ENCODE measurements at places on chromosomes 4 and X.

GRCh38 chrX:149476513-149476912 is 28.6 kb downstream of the IDS start:
- DNase-seq, result no peak

- DNase-seq, result no peak
Observed at GRCh38 chrX:22196149-22196548, 76.6 kb upstream of the CBLL2 start.

GRCh38 chr4:105130945-105131344 is 15.7 kb upstream of the TET2 start:
- no peak for DNase-seq

DNA sequence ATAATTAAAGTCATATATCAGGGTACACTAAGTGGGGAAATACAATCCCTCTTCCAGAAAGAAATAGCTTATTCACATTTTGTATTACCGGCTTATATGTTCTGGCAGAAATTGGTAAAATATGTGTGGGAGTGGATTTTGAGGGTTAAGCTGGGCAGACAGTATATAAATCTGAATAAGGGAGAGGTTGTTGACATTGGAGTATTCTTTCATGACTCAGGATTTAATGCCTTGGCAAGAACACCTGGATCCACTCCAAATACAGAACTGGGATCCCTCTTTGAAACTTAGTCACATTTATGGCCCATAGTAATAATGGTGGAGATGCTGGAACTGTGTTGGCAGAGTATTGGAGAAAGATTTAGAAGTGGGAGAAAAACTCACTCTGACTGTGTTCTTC is 54.3 kb upstream of the TET2 start:
- DNase-seq, result no peak

- DNase-seq, result no peak
Observed at GRCh38 chr4:106454581-106454980, 86.0 kb upstream of the GIMD1 start.

DNA sequence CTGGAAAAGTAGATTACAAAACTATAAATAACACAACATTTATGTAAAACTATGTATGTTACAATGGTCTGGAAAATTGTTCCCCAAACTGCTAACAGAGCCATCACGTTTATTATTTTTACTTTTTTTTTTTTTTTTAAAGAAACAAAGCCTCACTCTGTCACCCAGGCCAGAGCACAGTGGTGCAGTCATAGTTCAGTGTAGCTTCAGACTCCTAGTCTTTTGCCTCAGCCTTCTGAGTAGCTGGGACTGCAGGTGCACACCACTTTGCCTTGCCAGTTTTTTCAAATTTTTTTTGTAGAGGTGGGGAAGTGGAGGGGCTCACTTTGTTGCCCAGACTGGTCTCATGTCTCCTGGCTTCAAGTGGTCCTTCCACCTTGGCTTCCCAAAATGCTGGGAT is 180.1 kb upstream of the SPRY1 start:
- DNase-seq, result no peak

- DNase-seq, result no peak
Observed at GRCh38 chrX:9293903-9294302, 171.0 kb upstream of the TBL1X start.

- no peak for DNase-seq
Observed at GRCh38 chr4:139018501-139018900, 2.9 kb downstream of the NOCT start.

DNA sequence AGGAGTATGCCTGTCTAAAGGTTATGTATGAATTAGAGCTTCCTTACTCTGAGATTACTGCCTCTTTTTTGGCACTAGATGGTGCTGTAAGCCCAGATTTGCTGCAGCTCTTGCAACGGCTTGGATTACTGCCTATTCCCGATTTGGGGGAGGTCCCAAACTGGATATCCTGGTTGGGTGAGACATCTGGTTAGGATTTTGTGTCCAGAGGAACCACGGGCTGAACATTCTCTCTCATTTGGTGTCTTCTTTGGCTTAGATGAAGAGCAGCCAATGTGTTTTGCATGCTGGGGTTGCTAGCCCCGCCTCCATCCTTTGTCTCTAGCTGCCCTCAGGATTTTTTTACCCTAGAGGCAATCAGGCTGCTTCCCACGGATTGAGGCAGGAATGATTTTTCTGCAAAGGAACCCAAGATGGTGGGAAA is 31.9 kb downstream of the F8A1 start:
- no peak for DNase-seq

DNA sequence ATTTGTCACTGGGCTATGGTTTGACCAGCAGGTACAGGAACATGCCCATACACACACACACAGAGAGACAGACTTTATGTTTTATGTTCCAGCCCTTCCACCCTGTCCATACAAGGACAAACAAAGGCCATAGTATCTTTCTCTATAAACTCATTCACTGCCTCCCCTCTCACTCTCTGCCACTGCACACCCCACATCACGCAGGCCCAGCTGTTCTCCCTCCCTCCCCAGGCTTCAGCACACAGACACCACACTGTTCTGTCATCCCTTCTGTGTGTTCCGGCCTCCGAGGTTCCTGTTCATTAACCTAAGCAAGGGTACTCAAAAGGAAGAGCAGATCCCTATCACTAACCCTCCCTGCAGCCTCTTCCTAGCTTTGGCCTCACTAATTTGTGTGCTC is 17.8 kb downstream of the LAS1L start:
- DNase-seq, result no peak

- no peak for DNase-seq
Observed at GRCh38 chrX:85052205-85052604, 48.5 kb downstream of the APOOL start.

GRCh38 chrX:71225009-71225408 is 2.0 kb downstream of the GJB1 start:
- DNase-seq, result no peak

GRCh38 chrX:150663073-150663472 is 30.1 kb upstream of the MTMR1 start:
- no peak for DNase-seq

GRCh38 chr4:31360786-31361185 is 640.6 kb downstream of the PCDH7 start:
- DNase-seq, result no peak

GRCh38 chrX:49286581-49286980 is 16.9 kb upstream of the GAGE10 start:
- no peak for DNase-seq

DNA sequence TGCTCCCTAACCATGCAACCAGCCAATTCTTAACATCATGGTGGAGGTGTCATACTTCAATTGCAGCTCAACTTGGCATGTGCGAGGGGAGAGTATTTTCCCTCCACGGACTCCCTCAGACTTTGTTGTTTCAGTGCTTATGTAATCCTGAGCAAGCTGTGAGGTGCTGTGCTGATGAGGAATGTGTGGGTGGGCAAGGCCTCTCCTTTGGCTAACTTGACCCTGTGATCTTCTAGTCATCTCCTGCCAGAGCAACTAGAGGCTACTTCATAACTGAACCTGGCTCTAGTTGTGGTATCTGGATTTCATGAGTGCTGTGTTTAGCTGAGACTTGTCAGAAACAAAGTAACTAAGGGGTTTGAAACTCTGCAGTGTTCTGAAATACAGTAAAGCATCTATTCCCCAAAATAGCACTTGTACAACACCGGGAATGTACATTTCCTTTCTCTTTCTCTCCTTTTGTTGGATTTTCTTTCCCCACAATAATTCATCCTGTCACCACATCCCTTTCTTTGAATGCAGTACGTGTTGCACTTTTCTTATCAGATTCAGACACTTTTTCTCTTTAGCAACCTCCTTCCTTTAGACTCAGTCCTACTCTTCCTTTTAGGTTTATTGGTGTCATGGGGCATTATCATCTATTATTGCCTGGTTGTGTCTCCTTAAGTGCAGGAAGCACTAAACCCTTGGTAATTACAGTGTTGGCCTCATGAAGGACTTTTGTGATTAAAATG is 415.2 kb upstream of the NR3C2 start:
- no peak for DNase-seq

GRCh38 chr4:89212666-89213381 is 94.8 kb downstream of the GPRIN3 start:
- no peak for DNase-seq

GRCh38 chr4:1109898-1110506 is 3.4 kb downstream of the RNF212 start:
- no peak for DNase-seq

- no peak for DNase-seq
Observed at GRCh38 chr4:74473155-74473811, 28.3 kb downstream of the AREG start.

DNA sequence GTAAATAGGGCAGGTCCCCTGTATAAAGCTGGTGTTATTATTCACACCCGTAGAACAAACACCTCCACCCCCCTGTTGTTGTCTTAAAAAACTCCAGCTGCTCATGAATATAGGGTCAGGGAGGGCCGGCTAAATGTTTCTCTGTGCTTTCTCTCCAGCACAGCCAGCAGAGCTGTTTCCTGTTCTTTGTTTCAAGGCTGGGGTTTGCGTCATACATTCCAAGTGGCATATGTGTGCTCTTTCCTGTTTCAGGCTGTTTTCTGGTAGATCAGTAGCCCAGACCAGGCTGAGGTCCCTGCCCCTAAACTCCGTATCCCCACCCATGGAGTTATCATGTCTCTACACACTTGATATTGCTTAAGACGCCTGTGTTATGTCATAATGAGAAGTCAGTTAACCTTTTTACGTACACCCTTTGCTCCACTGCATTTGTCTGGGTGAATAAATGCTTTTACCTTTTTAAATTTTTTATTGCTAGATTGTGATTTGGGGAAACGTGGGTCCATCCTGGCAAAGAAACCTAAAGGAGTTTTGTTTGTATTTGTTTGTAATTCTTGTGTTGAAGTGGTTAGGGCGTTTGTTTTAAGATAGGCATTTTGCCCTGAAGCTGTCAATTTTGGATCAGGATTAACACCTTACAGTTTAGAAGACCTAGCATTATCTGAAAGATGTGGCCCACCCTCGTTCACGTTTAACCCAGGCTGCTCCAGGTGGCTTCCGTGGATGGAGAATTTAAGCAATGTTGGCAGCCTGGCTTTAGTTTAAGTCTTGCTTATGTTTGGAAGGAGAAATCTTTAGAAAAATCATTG is 3.3 kb downstream of the KLF3 start:
- no peak for DNase-seq

DNA sequence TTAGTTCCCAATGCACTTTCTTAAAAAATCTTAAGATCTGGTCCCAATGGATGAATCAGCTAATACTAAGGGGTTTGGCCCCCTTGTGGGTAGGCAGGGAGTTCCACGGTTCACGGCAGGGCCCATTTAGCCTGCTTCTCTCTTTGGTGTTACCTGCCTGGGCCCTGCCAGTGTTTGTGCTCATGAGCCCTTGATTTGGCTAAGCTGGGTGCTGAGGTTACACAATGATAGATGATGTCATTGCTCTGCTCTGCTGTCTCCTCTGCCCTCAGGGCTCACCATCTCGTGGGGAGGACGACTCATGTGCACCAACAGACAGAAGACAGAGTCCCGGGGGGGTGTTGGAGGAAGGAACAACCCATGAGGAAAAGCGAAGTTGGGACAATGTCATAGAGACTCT is 24.4 kb downstream of the RTL5 start:
- no peak for DNase-seq

DNA sequence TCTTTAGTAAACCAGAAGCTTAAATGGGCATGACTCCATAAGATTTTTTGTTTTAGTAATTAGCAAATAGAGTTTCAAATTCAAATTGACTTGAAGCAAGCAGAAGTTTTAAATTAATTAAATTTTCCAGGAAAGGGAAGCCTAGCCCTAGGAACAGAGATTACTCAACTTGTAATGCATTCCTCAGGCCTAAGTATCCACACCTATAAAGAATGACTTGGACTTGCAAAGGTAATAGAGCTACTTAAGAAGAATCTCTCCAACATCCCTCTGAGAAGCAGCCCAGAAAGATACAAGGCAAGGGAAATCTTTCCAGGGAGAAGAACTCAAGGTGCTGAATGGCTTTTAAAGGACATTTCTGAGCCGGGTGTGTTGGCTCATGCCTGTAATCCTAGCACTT is 16.9 kb upstream of the TMPRSS11E start:
- no peak for DNase-seq

- DNase-seq, result no peak
Observed at GRCh38 chr4:15291122-15291521, 136.7 kb upstream of the C1QTNF7 start.

DNA sequence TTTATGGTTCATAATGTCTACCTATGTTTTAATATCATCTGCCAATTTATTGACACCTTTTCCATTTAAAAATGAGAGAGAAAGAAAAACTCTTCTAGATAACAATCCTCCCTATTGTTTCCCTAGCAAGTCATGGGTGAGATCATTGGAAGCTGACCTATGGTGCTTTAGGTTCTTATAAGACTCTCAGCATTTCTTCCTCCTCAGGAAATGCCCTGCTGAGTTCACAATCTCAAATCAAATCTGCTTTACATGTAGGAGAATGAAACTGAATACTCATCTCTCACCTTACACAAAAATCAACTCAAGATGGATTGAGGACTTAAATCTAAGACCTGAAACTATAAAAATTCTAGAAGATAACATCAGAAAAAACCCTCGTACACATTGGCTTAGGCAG is 267.4 kb downstream of the RAPGEF2 start:
- no peak for DNase-seq

DNA sequence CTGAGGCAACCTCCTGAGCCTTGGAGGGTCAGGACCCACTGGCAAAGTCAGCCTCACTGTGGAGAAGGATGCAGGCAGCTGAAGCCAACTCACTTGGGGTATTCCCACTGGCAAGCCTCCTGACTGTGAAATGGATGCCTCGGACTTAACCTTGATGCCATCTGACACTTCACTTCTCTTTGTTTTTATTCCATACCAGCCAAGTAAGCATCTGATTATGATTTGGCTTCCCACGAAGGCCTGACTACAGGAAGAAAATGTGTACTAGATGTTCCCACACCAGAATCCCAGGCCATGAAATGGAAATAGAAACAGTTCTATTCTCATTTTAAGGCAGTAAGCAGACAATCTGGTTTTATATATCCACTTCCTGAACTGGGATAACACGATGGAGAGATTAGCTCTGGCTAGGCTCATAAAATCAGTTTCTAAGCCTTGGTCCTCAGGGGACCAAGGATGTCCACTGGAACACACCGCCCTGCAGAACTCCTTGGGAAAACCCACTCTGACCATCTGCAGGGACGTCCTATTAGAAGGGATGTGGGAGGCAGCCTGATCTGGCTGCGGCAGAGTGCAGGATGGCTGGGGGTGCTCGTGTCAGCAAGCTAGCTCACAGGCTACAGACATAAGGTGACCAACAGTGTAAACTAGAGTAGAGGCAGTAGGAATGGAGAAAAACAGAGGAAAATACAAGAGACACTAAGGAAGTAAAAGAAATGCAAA is 89.3 kb downstream of the TSPAN5 start:
- DNase-seq, result no peak

- DNase-seq, result no peak
Observed at GRCh38 chrX:130139474-130140201, 26.0 kb downstream of the AIFM1 start.

DNA sequence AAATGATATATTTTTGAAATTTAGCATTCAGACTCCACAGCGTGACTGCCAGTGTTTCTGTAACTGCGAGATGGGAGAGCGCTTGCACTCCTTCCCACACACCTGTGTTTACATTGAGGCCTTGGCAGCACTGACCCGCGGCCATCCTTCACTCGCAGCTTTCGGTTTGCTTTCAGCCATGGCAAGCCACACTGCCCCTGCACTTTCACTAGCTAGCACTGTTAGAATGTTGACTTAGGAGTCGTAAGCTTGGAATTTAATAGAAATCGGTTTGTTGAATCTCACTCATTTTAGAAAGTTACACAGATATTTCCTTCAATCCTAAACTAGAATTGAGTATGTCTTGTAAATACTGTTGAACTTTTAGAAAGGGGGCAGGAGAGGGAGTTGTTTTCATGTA is 136.2 kb downstream of the CFAP299 start:
- no peak for DNase-seq
